ENCODE measurements at places on chromosomes 11 and 22.
A peak's percentile ranks its signal among the peaks of the same experiment; 100 is the strongest.

- no peak for DNase-seq
Measured at GRCh38 chr11:12403122-12403996, 26.0 kb downstream of the PARVA start.

DNA sequence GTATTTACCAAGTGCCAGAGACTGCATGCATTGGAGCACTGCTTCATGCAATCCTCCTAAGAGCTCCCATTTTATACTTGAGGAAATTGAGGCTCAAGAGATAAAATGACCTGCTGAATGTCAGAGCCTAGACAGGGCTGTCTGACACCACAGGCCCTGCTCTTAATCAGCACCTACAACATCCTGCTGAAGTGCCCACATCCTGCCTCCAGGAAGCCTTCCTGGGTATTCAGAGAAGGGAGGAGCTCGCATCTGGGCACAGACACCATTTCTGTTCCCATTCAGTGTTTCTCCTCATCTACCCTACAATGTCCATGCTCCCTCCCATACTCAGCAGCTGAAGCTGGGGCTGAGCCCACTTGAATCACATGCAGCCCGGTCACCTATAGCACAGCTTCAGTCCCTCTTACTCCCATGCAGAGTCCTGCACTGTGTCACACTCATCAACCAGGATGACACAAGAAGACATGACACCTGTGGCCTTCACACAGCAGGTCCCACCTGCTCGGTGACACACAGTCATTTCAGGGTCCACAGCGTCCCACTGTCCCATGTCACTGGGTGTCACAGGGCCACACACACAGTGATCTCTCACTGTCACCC lies 53.1 kb downstream of the PDE2A start:
- DNase-seq, result no peak

DNA sequence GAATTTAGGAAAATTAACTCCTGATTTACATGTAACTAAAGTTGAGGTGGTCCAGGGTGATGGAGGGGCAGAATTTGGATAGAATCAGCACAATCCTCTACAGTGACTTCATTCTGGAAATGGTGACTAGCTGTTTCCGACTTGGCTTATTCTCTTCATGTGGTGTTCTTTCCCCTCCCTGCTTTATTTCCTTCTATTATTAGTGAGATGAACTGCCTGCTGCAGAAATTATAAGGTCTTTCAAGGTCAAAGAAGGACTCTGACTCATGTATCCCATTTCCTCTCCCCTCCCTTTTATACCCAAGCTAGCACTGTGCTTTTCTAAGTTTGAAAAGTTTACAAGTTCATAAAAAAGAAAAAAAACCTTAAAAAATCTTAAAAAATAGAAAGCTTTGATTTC lies 12.2 kb upstream of the MRPL17 start:
- DNase-seq, result no peak

DNA sequence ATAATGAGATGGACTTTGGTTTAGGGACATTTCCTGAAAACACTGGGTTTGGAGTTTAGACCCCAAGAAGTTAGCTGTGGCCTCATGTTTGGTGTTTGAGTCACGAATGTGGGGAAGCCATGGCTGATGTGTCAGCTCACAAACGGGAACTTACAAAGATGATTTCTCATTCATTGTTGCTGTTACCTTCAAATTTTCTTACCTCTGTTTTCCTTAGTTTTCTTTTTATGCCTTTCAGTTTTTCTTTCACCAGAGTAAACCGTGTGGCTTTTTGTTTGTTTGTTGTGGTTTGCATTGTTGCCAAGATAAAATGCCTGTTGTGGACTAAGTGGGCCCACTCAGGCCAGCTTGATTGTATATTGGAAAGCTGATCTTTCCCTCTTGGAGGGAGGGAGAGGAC lies 89.1 kb downstream of the SWAP70 start:
- no peak for DNase-seq

GRCh38 chr11:94793002-94793401 lies 24.8 kb downstream of the AMOTL1 start:
- DNase-seq, result no peak

DNA sequence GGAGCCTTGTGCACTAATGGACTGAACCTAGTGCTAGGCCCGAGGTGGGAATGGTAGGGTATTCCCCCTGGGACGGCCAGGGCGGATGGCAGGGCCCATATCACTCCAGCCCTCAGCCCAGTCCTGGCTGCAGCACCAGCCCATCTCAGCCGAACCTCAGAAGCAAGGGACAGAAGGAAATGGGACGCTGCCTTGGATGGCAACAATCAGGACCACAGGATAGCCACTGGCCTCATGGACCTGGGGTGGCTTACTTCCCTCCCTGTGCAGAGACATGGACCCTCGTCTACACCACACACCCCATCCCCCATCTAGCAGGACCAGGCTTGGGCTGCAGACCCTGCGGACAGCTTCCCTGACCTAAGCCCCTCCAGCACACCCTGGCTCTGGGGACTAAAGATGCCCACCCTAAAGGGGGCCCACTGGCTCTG lies 24.1 kb downstream of the ARVCF start:
- DNase-seq, result no peak

DNA sequence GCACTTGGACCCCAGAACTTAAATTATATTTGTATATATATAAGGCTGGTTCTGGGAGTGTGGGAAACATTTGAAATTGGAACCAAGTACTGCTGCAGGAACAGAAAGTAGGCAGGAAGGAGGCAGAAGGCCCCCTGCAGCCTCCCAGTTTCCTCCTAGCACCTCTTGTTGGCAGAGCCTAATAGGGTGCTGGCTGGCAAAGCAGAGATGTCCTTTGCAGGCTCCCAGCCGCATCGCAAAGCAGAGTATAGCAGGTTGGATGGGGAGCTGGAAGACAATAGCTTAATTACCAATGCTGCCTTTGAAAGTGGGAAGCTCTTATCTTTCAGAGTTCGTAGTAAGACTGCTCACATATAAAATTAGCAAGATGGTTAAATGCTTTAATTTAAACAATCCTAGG lies 370.8 kb upstream of the C11orf87 start:
- no peak for DNase-seq

DNA sequence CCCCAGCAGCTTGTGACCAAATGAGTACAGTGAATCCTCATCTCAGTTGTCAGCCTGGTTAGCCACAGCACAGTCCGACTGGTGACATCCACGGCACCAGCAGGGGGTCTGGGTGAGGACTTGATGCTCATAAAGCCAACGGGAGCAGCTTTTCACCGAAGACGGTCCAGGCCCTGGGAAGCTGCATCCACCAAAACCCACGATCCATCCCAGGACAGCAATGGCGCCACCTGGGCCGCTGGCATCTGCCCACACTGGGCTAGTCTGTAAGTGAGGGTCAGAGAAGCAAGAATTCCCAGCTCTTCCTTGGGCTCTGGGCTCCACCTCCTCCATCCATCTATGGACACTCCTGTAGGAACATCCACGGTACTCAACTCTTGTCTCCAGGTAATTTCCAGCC lies 25.1 kb upstream of the FXYD6 start:
- no peak for DNase-seq

GRCh38 chr11:116234989-116235568 lies 537.7 kb downstream of the BUD13 start:
- peak; percentile 93 for DNase-seq

GRCh38 chr11:107860688-107861087 lies 2.1 kb upstream of the SLC35F2 start:
- no peak for DNase-seq

GRCh38 chr11:67113231-67113721 lies 5.8 kb upstream of the KDM2A start:
- DNase-seq, result no peak

DNA sequence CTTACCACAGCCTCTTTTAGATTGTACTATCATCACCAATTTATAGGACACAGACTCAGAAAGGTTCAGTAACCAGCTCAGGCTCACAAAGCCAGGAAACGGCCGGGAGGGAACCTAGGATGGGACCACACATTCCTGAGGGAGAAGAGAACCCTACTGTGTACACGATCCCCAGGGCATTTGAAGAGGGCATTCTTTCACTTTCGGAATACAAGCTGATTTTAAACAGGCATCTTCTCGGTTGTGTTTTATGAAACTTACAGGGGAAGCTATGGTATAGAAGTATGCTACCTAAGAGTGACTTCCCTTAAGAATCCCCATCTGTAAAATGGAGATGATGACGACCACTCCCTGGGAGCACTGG lies 19.0 kb downstream of the SMCO4 start:
- no peak for DNase-seq

- no peak for DNase-seq
Measured at GRCh38 chr11:108221911-108222573, 396 bp downstream of the NPAT start.

- no peak for DNase-seq
Measured at GRCh38 chr11:86183694-86184093, 60.9 kb upstream of the EED start.

DNA sequence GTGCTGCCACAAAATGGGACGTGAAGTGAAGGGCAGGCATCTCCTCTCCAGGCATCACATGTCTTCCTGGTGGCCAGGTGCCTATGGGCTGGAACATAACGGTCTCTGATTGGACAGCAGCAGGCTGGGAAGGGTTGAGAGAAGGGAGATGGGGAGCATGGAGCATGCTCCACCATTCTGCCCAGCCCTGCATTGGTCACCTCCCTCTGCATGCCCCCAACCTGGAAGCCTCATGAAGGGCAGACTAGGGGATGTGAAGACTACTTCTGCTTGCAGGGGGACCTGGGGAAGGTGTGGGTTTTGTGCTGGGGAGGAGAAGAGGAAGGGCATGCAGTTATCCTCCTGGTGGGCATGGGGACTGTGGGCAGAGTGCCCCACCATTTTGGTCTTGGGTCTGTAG lies 782.2 kb downstream of the TBC1D22A start:
- DNase-seq, result no peak

DNA sequence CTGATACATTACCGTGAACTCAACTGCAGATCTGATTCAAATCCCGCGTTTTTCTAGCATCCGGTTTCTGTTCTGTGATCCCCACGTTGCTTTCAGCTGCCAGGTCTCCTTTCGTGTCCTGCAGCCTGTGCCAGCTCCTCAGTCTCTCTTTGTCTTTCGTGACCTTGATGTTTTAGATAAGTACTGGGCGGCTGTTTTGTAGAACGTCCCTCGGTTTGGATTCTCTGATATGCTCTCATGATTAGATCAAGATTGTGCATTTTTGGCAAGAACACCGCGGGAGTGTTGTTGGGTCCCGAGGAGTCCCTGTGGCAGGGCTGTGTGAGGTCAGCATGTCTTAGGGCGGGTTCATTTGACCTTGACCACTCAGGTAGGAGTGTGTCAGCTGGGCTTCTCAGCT lies 38.6 kb downstream of the KCNQ1 start:
- peak; percentile 45 for DNase-seq
